Subcutaneous preadipocyte (primary cell): ENCODE measurements at places on chromosomes 6 and 20. TPM values are rescaled to one million over a fixed set of nuclear protein-coding genes. Genes with fewer than 3 reads are reported as not detected.

OPRM1 gene
- total RNA-seq = not detected in 2 replicates

TRIM39 gene
- 6.2 and 9.0 TPM in 2 replicates for total RNA-seq

GPX5 gene
- total RNA-seq = not detected in 2 replicates

TFAP2D gene
- not detected in 2 replicates for total RNA-seq

GRIK2 gene
- total RNA-seq = 0.20 TPM in 1 of 2 replicates, not detected in the other

OR2H2 gene
- total RNA-seq = not detected in 2 replicates

SRMS gene
- not detected in 2 replicates for total RNA-seq

TTPAL gene
- 21.7 and 28.3 TPM in 2 replicates for total RNA-seq

SRSF12 gene
- under 0.01 and 0.37 TPM in 2 replicates for total RNA-seq
